ENCODE measurements at places on chromosomes 4 and X.

DNA sequence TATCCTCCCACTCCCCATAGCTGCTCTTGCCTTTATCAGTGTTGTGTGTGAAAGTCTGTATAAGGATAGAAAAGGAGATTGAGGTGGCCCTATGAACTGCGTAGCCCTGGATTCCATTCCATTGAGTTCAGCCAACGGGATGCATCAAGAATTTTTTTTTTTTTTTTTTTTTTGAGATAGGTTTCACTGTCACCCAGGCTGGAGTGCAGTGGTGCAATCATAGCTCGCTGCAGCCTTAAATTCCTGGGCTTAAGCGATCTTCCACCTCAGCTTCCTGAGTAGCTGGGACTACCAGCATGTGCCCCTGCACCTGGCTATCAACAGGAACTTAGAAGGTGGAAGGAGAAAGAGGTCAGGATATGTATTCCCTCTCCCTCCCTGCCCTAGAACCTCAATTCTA, 187.2 kb upstream of the SPRY1 start:
- DNase-seq, result no peak

- DNase-seq, result peak; percentile 32
Observed at GRCh38 chrX:51496501-51497291, at the start of gene NUDT11. TSS of gene NUDT11 (minus strand) at chrX:51496592. CDS start at chrX:51496444, 148 bp downstream.

DNA sequence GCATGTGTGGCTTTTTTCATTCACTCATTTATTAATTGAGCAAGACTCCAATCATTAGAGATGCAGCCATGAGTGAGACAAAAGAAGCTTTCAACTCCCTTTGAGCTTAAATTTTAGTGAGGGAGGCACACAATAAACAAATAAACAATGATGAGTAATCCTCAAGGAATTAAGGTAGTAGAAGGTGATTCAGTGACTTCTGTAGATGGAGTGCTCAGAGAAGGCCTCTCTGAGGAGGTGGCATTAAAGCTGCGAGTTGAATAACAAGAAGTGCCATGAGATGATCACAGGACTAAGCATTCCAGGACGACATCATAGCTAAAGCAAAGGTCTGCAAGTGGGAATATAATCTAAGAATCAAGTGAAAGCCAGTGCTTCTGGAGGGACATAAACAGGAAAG, 77.6 kb downstream of the NWD2 start:
- DNase-seq, result no peak

- peak; percentile 79 for DNase-seq
Observed at GRCh38 chr4:164956766-164957643, 20.5 kb downstream of the TRIM61 start.

GRCh38 chr4:22942920-22943559, 250.3 kb downstream of the GBA3 start:
- DNase-seq, result no peak

- DNase-seq, result no peak
Observed at GRCh38 chr4:186400676-186401075, 134.7 kb downstream of the F11 start.

- DNase-seq, result no peak
Observed at GRCh38 chr4:183686461-183686860, 27.4 kb downstream of the TRAPPC11 start.

GRCh38 chr4:37682701-37683401, 3.3 kb downstream of the RELL1 start:
- DNase-seq, result no peak

- no peak for DNase-seq
Observed at GRCh38 chr4:67152976-67153375, 392.3 kb downstream of the CENPC start.

GRCh38 chr4:18945464-18945863, 923.9 kb upstream of the LCORL start:
- DNase-seq, result no peak

- DNase-seq, result no peak
Observed at GRCh38 chr4:20512033-20512792, 188.0 kb upstream of the PACRGL start.

DNA sequence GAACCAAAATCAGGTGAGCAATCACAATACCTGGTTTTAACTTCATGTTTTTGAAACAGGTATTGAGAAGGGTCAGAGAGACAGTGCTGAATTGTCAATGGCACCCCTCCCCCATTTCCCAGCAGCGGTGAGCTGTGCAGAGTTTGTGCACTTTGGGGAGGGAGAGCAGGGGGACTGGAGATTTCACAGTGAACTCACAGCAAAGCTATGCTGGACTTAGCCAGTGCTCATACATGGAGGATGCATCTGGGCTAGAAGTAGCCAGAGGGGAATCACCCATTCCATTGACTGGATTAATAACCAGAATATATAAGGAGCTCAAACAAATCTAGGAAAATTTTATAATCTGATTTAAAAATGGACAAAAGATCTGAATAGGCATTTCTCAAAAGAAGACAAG, 612.6 kb downstream of the STPG2 start:
- DNase-seq, result no peak

DNA sequence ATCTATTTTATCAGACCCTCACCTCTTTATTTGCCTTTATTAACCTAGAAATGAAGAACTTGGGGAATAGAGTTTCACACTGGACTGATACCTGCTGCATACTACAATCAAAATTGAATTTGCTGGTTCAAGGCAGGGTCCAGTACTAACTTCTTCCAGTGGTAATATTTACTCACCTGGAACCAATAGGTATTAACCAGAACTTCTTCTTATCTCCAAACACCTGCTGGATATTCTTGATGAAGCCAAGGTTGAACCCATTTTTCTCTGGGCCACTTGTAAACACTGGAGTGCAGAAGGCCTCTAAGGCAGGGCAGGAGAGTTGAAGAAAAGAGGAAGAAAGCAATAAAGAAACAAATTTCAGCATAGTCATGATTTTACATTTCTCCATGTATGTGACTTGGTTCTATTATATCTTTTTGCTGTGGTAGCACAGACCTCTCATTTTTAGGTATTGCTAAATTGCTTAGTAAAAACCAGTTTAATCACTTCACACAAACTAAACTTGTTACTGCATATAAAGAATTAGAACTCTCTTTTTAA, 101.1 kb downstream of the ZDHHC15 start:
- DNase-seq, result no peak

- no peak for DNase-seq
Observed at GRCh38 chrX:24767557-24767956, 73.8 kb downstream of the POLA1 start.

- peak; percentile 1 for DNase-seq
Observed at GRCh38 chr4:184267206-184267608, 49.5 kb upstream of the ENPP6 start.

- no peak for DNase-seq
Observed at GRCh38 chrX:109089359-109089758, 353.0 kb upstream of the IRS4 start.

GRCh38 chr4:143281507-143282190, 55.0 kb upstream of the GAB1 start:
- DNase-seq, result no peak

DNA sequence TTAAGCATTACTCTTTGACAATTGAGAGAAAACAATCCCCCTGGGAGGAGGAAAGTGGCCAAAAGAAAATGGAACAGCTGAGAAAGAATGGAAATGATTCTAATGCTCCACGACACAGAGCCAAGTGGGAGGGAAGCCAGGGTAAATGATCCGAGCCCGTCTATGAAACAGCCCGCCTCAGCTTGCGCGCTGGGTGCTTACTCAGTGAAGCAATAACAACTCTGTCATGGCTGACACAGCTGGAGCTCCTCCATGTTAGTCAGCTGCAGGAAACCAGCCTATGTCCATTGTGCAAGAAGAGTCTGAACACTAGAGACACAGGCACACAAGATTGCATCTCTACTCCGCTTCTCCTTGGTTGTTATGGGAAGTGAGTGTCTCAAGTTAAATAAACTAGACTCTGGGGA, 19.3 kb downstream of the NOA1 start:
- peak; percentile 80 for DNase-seq

DNA sequence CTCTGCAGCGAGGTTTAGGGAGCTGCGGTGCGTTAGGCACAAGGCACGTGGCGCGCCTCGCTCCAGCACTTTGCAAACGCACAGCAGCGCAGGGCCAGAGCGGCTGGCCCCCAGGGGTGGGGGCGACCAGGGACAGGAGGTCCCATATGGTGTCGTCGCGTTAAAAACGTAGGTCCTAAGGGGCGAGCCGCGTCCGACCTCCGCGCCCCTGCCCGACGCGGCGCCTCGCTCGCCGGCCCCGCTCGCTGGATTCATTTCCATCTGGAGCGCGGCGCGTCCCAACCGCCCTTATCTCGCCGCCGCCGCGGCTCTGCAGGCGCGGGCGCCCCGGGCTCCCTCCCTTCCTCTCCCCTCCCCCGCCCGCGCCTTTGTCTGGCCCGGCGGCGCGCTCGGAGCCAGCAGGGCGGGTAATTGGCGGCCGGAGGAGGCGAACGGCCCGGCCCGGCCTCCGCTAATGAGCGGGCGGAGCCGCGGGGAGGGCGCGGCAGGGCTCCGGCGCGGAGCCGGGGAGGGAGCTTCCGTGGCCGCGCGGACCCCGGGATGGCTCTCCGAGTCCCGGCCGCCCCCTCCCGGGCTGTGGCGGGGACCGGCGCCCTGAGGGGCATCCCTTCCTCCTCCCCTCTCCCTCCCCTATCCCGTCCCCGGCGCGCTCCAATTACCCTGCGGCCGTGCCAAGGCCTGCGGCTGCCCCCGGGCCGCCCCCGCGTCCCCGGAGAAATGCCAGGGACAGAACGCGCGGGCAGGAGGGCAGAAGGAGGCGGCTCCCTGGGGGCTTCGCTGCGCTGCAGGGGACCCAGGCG, 409.0 kb downstream of the BCOR start:
- peak; percentile 8 for DNase-seq

- DNase-seq, result peak; percentile 81
Observed at GRCh38 chr4:74671080-74671698, 123.1 kb downstream of the BTC start.

- no peak for DNase-seq
Observed at GRCh38 chr4:41406113-41406516, 131.8 kb upstream of the LIMCH1 start.

DNA sequence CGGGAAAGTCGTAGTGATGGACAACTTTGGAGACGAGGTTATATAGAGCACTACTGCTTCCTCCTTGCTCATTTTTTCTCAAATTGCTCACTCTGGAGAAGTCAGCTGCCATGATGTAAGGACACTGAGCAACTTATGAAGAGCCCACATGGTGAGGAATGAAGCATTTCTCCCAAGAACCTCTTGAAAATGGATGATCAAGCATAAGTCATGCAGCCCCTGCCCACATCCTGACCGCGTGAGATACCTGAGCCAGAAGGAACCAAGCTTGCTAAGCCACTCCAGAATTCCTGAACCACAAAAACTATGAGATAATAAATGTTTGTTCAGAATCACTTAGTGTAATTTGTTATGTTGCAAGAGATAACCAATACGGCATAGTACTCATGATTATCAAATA, 42.8 kb downstream of the PDE5A start:
- DNase-seq, result peak; percentile 70

GRCh38 chr4:173478201-173478912, 51.7 kb downstream of the HAND2 start:
- no peak for DNase-seq

- DNase-seq, result no peak
Observed at GRCh38 chr4:184375027-184375426, 99.3 kb downstream of the IRF2 start.

- no peak for DNase-seq
Observed at GRCh38 chrX:100658941-100659381, 15.0 kb downstream of the SRPX2 start.

DNA sequence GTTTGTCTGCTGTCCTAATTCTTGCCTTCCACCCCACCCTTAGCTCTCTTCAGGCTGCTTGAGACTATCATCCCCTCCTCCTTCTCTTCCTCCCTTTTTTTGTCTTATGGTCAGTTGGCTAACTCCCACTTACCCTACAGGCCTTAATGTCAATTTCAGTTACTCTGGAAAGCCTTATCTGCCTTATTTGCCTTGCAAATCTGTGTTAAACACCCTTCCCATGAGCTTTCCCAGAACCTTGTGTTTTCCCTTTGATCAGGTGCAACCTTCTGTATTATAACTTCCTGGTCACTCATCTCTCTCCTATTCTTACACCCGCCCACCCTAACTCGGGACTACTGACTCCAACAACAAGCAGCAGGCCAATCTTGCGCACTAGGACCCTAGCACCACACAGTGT, 74.8 kb downstream of the COX18 start:
- no peak for DNase-seq

DNA sequence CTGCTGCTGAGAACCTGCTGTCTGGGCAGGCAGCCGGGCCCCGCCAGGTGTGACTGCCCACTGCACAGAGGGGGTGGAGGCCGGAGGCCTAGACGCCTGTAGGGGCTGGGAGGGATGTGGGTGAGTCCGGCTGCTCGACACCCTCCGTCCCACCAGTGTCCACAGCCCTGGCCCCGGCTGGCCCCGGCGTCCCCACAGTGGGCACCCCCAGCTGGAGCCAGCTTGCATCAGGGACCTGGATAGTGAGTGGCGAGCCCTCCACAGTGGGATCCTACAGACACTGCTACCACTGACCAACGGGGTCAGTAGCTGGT, 34.7 kb upstream of the SPON2 start:
- DNase-seq, result no peak

DNA sequence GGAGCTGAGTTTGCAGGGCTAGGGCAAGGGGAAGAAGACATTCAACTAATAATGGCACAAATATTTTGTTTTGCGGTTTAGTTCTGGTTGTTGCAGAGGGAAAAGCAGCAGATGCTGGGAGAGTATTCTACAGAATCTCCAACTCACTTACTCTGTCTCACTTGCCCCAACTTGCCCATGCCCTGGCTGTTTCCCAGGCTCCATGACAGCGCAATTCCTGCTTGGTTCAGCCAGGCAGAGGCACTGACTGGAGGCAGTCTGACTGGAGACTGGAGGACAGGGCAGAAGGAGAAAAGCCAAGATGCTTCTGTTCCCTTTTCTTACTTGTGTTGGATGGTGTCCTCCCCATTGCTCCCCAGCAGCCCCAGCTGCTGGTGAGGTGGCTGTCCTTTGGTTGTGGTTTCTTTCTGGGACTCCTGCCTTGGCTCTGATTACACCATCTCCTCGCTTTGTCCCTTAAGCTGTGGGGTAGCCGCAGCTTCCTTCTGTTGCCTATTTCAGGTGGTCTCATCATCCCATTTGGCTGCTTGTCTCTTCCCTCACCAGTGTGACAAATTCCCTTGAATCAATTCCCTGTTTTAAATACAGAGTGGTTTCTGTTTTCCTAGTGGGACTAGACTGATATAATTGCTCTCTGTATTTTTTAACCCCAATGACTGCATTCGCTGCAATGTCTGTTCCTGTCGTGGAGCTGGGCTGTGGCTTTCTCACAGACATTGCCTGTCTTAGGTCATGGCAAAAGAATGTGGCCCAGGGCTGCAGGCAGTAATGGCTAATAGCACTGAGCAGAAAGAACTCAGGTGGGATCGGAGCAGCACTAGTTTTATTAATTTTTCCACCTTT, 24.2 kb upstream of the RASL11B start:
- peak; percentile 5 for DNase-seq

GRCh38 chrX:57595381-57595811, 3.6 kb downstream of the ZXDB start:
- DNase-seq, result peak; percentile 8

GRCh38 chr4:119794681-119795080, 166.1 kb upstream of the PDE5A start:
- no peak for DNase-seq

Measured in ACHN (cell line).